ENCODE measurements at places on chromosomes 11 and 22. TPM values are rescaled to one million over a fixed set of nuclear protein-coding genes. Genes with fewer than 3 reads are reported as not detected.

DNA sequence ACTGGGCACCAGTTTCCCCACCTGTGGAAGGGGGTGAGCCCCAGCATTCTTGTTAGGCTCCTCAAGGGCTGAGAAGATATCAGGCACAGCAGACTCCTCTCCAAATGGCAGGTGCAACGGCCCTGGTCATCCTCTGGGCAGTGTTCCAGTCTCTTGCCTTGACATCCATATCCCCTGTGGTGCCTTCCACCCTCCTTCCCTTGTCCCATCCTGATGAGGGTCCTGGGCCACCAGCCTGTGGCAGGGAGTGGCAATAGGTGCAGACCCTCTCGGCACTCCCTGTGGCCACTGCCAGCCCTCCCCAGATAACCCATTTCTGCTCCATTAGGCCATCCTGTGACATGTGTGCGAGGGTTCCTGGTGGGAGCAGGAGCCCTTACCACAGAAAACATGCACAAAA, 78.8 kb upstream of the NECTIN1 start:
- no peaks in the 10 kb centered on the region for H3K36me3 ChIP-seq
- H3K4me3 ChIP-seq, result no peak overlapping the region
- no peak overlapping the region for H3K27ac ChIP-seq
- no peaks in the 10 kb centered on the region for H3K27me3 ChIP-seq
- no peaks in the 10 kb centered on the region for H3K4me1 ChIP-seq
- DNase-seq, result no peak

Gene OR6A2
- polyA plus RNA-seq, result 0.05 TPM

Gene INS
- polyA plus RNA-seq, result 2.4 TPM

DNA sequence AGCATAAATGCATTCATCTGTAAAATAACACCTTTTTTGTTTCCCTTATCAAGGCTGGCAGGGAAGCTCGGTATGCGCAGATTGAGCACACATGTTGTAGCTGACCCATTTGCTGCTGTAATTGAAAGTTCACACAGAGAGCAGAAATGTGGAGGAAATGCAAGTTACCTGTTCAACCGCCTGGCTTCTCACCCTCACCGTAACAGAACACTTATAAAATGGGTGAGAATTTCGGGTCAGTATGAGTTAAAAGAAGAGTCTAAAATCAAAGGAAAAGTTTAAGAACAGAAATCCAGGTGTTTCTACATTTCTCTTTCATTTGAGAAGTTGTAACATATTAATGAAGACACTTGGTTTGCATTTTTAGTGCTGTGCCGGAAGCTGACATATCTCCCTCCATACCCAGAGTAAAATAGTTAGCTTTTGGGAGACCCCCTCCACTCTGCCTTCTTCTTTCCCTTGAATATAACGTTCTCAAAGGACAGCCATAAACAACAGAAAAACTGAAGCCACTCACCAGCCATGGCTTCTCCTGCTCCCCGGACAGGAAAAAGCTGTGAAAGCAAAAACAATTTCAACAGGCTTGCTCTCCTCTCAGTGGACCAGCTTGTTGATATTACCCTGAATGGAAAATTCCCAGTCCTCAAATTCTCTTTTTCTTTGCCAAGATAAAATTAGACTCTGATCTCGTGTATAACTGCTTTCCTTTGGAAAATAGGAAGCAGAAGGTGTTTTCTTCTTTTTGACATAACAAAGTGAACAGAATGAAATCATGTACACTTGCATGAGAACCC, at the start of gene CASP12:
CASP12 (minus strand) TSS at position 570 of the 794 bp plus-strand sequence.
- DNase-seq, result no peak
- no peaks in the 10 kb centered on the region for H3K27me3 ChIP-seq
- H3K4me1 ChIP-seq, result no peaks in the 10 kb centered on the region
- H3K4me3 ChIP-seq, result no peak within 1 kb of the TSS
- no peak within 1 kb of the TSS for H3K27ac ChIP-seq

Gene OR2AG2
- 0.05 TPM for polyA plus RNA-seq

GRCh38 chr11:93370260-93370659, 39.7 kb downstream of the DEUP1 start:
- no peaks in the 10 kb centered on the region for H3K27me3 ChIP-seq
- no peaks in the 10 kb centered on the region for H3K36me3 ChIP-seq
- DNase-seq, result no peak
- H3K4me3 ChIP-seq, result no peak overlapping the region

DNA sequence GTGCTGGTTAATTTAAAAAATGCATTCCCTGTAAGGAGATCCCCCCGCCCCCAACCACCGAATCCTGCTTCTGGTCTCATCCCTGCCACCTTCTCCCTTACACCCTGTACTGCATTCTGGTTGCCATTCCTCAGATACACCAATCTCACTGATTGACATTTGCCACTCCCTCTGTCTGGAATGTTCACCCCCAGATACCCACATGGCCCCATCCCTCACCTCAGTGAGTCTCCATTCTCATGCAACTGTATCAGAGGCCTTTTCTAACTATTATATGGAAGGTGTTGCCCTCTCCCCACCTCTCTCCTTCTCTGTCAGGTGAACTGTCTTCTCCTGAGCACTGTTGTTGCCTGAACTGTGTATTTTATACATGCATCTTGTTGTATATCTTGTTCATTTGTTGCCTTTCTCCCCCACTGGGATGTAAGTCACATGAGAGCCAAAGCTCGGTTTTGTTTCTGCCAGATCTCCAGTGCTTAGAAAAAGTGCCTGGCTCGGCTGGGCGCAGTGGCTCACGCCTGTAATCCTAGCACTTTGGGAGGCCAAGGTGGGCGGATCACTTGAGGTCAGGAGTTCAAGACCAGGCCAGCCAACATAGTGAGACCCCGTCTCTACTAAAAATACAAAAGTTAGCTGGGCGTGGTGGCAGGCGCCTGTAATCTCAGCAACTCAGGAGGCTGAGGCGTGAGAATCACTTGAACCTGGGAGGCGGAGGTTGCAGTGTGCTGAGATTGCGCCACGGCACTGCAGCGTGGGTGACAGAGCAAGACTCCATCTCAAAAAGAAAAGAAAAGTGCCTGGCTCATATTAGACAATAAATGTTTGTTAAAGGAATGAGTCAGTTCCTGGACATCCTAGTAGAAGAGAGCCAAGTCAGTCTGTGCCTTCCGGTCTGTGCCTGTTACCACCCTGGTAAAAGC, 61.0 kb downstream of the TNRC6B start:
- no peak overlapping the region for H3K27ac ChIP-seq
- no peak for DNase-seq
- H3K4me3 ChIP-seq, result no peak overlapping the region
- H3K4me1 ChIP-seq, result peaks cover 25% of the 10 kb centered on the region
- peaks cover 17% of the 10 kb centered on the region for H3K36me3 ChIP-seq

Gene MUC2
- under 0.01 TPM for polyA plus RNA-seq

DNA sequence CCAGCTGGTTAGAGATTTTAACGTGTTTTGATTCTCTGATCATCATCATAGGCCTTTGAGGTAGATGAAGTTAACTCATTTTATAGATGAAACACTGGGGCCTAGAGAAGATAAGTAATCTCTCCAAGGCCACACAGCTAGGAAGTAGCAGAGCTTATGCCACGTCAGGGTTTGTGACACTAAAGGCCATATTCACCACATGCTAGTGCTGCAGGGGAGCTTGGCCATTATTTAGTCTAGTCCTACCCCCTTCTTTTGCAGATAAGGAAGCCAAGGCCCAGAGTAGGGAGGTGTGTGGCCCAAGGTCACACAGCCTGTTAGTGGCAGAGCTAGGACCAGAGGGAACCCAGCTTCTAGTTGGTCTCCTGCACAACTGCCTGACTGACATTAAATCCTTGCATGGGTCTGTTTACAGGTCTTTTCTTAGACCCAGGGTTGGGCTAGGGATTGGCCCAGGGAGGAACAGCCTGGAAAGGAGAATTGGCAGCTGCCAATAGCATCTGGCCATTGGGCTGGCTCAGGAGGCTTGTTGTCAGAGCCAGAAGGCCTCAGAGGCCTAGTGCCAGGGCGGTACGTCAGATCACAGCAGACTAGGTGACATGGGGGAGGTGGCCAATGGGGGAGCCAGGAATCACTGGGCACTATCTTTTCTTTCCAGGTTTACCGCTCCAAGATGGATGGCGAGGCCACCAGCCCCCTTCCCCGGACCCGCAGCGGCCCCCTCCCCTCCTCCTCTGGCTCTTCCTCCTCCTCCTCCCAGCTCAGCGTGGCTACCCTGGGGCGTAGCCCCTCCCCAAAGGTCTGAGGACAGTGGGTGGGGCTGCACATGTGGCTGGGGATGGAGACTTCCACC, 36.0 kb downstream of the PHLDB1 start:
- H3K27ac ChIP-seq, result no peak overlapping the region
- H3K27me3 ChIP-seq, result no peaks in the 10 kb centered on the region
- peaks cover 2% of the 10 kb centered on the region for H3K4me1 ChIP-seq
- H3K36me3 ChIP-seq, result no peaks in the 10 kb centered on the region
- DNase-seq, result no peak

- H3K27me3 ChIP-seq, result peaks cover 74% of the 10 kb centered on the region
- DNase-seq, result no peak
- peaks cover 4% of the 10 kb centered on the region for H3K4me1 ChIP-seq
- H3K36me3 ChIP-seq, result no peaks in the 10 kb centered on the region
- no peak overlapping the region for H3K27ac ChIP-seq
Measured at GRCh38 chr11:6260207-6260726, 629 bp downstream of the CCKBR start.

GRCh38 chr11:119714590-119714989, 14.4 kb downstream of the NECTIN1 start:
- no peak overlapping the region for H3K27ac ChIP-seq
- peaks cover 5% of the 10 kb centered on the region for H3K27me3 ChIP-seq
- no peak for DNase-seq

Gene OR51E2
- polyA plus RNA-seq, result 0.57 TPM

Gene HBD
- polyA plus RNA-seq, result 1.3 TPM
